ENCODE measurements at places on chromosomes 11 and 22.

- DNase-seq = no peak
These were observed 1165.1 kb downstream of the BRD1 start for GRCh38 chr22:48662476-48663135.

GRCh38 chr11:131370090-131370751 lies at the start of gene NTM:
TSS of gene NTM (plus strand) at chr11:131370615.
- no peak for DNase-seq

DNA sequence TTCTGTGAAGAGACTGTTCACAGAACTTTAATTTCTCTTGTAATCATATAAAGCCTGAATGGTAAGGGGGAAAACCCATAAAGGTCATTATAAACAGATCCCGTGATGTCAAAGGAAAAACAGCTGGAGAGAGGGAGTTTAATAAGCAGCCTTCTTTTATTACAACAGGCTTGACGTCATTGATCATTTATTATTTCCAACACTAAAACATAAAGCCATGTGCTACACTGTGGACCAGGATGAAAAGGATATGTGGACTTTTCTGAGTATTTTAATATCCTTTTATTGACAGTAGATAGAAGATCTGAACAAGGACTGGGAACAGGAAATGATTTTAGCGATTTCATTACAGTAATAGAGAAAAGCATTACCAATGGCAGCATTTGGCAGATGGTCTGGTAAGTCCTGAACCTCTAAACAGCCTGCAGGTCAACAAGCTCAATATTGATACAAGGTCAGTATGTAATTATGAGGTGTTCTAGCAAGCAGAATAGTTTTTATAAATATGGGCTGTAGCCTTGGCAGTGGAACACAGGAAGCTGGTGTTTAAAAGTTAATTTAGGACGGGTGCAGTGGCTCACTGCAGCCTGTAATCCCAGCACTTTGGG lies 25.1 kb upstream of the TPH1 start:
- no peak for DNase-seq

- no peak for DNase-seq
These were observed 304.3 kb upstream of the NCAM1 start for GRCh38 chr11:112656772-112657428.

DNA sequence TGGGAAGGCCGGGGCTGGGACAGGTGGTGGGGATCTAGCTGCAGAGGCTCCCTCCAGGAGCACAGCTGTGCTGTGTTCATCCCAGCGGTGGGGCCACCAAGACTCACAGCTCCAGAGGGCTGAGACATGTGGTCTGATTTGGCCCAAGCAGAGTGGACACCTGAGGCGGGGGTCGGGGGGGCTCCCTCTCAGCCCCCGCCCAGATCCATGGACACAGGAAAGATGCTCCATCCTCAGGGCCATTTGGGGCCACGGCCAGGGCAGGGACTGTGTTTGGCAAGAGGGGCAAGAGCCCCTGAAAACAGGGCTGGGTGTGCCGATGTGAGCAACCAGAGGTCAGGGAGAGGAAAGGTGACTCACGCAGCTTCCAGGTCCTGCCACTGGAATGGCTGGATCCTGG lies 219.4 kb downstream of the BRD1 start:
- no peak for DNase-seq
